ENCODE measurements at places on chromosomes 3 and 15. TPM values are rescaled to one million over a fixed set of nuclear protein-coding genes. Genes with fewer than 3 reads are reported as not detected.

The RNF168 gene
- polyA plus RNA-seq = 11.4 TPM

The CYP11A1 gene
- polyA plus RNA-seq = 0.55 TPM

The PRICKLE2 gene
- polyA plus RNA-seq = 10.5 TPM

The TRIM42 gene
- not detected for polyA plus RNA-seq

DNA sequence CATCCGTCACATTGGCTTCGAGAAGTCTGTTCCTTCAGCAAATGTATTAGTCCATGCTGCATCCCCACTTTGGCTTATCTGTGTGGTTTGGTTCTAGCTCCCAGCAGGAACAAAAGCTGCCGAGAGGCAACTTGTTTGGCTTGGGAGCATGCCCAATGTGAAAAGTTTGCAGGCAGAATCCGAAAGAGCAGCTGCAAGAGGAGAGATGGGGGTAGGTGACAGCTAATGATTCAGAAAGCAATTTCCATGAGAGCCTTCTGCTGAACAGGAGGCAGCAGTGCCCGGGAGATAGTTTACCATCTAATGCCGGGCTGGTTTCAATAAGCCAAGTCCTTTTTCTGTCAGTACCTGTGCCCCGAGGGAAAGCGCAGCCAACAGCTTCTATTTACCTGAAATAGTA is 60.2 kb downstream of the GRM7 start:
- no peak overlapping the region for H3K27ac ChIP-seq
- H3K4me1 ChIP-seq = no peaks in the 10 kb centered on the region
- H3K27me3 ChIP-seq = no peaks in the 10 kb centered on the region

- no peak overlapping the region for H3K4me3 ChIP-seq
- H3K36me3 ChIP-seq = no peaks in the 10 kb centered on the region
- no peak for DNase-seq
- H3K4me1 ChIP-seq = no peaks in the 10 kb centered on the region
- H3K27ac ChIP-seq = no peak overlapping the region
- H3K27me3 ChIP-seq = no peaks in the 10 kb centered on the region
Observed at GRCh38 chr3:36459177-36459576, 78.9 kb downstream of the STAC start.

DNA sequence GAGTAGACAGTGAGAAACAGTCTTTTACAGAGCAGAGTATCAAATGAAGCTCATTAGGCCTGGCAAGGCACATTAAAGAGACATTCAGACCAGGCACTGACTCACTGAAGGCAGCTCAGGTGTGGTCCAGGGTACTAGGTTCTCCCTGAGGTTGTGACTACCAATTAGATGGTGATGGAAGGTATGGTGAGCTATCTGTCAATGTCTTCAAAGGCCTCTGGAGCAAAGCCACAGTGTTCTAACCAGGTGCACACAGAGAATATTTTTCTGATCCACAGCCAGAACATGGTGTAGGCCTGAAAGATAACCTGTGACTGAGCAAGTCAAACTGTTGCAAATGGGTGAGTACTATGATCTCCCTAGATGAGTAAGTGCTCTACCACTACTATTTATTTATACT is 51.5 kb downstream of the EOMES start:
- no peak for DNase-seq
- H3K36me3 ChIP-seq = no peaks in the 10 kb centered on the region
- no peak overlapping the region for H3K27ac ChIP-seq
- H3K4me1 ChIP-seq = no peaks in the 10 kb centered on the region
- H3K27me3 ChIP-seq = no peaks in the 10 kb centered on the region
- no peak overlapping the region for H3K4me3 ChIP-seq

DNA sequence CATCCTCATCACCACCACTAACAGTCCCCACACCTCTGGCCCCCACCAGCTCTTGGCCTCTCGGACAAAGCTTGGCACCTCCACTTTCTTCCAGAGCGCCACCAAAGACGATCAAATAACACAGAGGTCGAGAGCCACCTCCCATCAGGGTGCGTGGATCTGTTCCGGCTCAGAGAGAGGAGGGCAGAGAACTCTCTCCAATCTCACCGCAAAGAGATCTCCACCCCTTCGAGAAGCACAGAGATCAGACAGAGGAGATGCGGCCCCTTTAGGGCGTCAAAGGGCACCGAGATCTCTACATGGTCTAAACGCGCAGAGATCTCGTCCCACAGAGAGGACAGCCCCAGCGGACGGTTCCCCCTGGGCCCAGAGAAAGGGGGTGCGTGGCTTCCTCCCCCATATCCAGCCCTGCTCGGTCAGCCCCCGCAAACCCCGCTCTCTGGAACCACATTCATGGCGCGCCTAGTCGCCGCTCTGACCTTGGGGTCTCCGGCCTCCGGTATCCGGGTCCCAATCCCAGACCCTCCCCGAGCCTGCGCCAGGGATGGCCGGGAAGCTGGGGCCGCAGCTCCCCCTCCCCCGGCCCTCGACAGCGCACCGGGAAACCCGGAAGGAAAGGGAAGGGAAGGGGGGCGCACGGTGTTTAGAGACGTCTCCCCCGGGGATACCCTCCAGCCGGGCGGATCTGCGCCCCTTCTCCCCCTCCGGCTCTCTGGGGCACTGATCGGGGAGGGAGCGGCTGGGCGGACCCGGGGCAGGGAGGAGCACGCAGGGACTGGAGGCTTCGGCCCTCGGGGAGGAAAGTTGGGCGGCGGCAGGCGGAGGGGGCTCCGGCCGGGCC is 608 bp downstream of the SCN5A start:
- no peak for DNase-seq
- no peak overlapping the region for H3K27ac ChIP-seq
- H3K27me3 ChIP-seq = peaks cover 49% of the 10 kb centered on the region
- H3K36me3 ChIP-seq = no peaks in the 10 kb centered on the region

- no peaks in the 10 kb centered on the region for H3K36me3 ChIP-seq
- H3K4me3 ChIP-seq = no peak overlapping the region
- H3K4me1 ChIP-seq = peaks cover 16% of the 10 kb centered on the region
- no peaks in the 10 kb centered on the region for H3K27me3 ChIP-seq
- H3K27ac ChIP-seq = no peak overlapping the region
Observed at GRCh38 chr3:122305818-122306621, 19.0 kb upstream of the CSTA start.

GRCh38 chr3:18258492-18258891 is 166.6 kb downstream of the SATB1 start:
- no peaks in the 10 kb centered on the region for H3K4me1 ChIP-seq
- H3K27me3 ChIP-seq = no peaks in the 10 kb centered on the region
- no peaks in the 10 kb centered on the region for H3K36me3 ChIP-seq
- no peak overlapping the region for H3K4me3 ChIP-seq
- DNase-seq = no peak
- no peak overlapping the region for H3K27ac ChIP-seq

Measured in large intestine (tissue), 12 donors.